ENCODE measurements at places on chromosomes 6 and 20.

GRCh38 chr6:165737396-165737795, 74.4 kb upstream of the PDE10A start:
- DNase-seq, result no peak

GRCh38 chr6:89132057-89132456, 13.8 kb upstream of the PM20D2 start:
- no peak for DNase-seq

DNA sequence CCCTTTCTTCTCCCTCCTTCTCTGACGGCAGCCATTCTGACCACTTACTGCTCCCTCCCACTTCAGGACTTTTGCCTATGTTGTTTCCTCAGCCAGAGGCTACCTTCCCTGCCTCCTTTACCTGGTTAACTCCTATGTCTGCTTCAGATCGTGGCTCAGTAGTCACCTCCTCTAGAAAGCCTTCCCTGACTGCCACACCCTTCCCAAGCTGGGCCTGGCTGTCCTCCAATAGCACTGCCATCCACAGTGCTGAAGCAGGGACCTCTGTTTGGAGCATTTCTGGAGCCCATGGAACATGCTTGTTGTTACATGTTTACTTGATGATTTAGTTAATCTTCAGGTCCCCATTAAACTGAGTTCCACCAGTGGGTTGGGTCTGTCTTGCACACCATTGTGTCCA, 13.8 kb downstream of the XKR7 start:
- no peak for DNase-seq

DNA sequence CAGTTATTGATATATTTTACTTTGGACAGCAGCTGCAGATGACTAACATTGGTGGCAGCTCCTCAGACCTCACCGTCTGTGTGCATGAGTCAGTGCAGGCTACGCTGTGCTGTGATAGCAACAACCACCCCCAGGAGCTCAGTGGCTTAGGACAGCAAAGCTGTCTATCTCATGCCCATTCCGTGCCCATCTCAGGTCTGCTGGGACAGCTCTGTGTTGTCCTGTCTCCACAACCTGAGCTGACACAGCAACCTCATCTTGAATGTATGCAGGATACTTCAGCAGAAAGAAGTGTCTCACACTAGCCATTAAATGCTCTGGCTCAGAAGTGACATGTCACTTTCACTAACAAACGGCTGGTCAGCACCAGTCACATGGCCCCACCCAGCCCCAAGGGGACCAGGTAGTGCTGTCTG, 47.7 kb downstream of the BANF2 start:
- DNase-seq, result peak; percentile 5

DNA sequence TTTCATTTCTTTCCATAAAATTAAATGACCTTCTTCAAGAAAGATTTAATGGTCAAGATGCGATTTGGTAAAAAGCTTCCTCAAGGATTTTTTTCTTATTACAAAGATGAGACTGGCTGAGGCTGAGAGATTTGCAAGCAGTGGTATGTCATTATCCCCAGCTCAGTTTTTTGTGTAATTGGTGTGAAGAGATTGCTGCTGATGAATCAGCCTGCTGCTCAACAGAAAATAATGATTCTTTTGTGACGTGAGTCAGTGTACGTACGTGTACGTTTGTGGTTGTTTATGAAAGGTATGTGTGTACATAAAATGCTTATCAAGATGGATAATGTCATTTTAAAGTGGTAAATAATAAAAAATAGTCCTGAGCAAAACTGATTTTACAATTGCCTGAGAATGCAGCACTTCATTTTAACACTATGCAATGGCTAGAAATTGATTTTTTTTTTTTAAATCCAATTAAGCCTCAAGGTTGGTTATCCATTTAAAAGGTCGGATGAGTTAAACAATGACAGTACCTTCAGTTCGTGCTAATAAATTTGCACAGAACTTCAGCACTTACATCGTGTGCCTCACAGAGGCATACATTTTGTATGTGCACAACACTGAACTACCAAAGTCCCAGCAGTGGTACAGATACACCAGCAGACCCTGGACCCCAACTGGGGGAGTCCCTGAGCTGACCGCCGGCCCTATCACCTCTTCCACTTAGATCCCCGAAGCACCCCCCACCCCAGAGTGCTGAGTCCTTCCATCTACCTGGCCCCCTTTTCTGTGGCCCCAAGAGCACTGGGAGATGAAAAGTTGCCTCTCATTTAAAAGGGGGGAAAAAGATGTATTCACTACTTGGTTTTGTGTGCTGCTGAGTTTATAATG, 9.7 kb upstream of the NPEPL1 start:
- DNase-seq, result no peak

GRCh38 chr6:75065523-75065922, 140.3 kb downstream of the COL12A1 start:
- DNase-seq, result no peak

DNA sequence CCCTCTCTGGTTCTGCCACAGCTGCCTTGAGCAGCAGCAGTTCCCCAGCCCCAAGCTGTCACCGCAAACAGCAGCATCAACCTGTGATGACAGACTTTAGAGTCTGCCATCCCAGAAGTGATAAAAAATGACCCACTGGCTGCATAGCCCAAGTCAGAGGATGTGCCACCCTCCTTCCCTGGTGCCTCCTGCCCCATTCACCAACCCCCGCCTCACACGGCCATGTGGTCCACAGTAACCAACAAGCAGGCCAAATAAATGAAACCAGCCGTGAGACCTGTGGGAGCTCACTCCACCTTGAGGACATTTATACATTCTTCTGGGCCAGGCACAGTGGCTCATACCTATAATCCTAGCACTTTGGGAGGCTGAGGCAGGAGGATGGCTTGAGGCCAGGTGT, 98.2 kb downstream of the PRND start:
- no peak for DNase-seq

Data from Calu3 (cell line).